ENCODE measurements at places on chromosomes 3 and 15.
A peak's percentile ranks its signal among the peaks of the same experiment; 100 is the strongest.

- DNase-seq: peak; percentile 40
Observed at GRCh38 chr3:25962255-25962654, 172.4 kb downstream of the OXSM start.

GRCh38 chr3:120775411-120775810 lies 32.9 kb downstream of the GTF2E1 start:
- no peak for DNase-seq

GRCh38 chr3:11037976-11038375 lies 45.4 kb downstream of the SLC6A1 start:
- DNase-seq: no peak

DNA sequence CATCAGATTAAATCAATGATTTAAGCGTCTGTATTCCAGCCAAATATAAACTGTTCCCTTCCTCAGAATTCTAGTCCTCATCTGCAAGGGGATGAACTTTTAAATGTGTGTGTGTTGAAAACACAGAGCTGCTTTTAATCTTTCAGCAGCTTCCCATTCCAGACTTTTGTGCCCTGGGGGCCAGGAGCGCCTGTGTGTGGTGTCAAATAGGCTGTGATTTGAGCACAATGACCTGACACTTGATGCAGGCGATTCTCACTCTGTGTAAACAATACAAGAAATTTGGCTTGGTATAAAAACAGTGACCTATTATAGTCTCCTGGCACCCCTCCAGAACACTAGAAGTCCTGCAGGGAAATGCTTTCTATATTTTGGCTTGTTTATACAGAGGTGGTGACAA lies 274.6 kb upstream of the ROPN1 start:
- DNase-seq: peak; percentile 56

DNA sequence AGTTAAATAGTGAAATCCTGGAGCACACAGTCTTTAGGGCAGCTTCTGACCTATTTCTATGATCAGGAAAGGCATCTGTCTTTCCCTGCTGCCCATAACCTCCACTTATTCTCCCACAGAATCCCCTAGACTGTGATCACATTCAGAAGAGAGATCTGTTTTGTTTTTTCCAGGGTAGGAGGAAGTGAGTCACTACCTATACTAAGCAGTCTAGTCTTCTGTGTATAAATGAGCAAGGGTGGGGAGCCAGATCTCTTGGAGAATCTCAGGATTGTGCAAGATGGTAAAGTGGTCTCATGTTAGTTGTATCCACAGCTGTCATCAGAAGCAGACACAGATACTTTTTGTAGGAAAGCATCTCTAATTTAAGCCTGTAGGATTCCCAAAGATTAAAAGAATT lies 11.8 kb upstream of the FBXO22 start:
- DNase-seq: peak; percentile 57

- DNase-seq: no peak
Observed at GRCh38 chr3:126527006-126527405, 3.1 kb downstream of the CHST13 start.

DNA sequence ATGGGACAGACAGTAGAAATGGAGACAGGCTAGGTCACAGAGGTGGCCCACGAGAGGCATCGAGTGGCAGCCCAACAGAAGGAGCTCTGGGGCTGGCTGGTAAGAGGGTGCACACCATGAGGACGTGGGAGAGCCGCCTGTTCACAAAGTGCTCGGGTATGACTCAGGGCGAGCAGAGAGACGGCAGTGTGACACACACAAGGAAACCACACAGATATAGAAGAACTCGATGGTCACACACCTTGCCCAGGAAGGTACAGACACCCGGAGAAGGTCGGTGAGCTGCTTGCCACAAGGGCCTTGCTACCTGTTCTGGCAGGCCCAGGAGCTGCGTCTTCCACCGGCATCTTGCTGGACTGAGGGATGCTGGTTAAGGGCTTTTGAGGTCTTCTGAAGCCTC lies 50.2 kb downstream of the CA12 start:
- no peak for DNase-seq

DNA sequence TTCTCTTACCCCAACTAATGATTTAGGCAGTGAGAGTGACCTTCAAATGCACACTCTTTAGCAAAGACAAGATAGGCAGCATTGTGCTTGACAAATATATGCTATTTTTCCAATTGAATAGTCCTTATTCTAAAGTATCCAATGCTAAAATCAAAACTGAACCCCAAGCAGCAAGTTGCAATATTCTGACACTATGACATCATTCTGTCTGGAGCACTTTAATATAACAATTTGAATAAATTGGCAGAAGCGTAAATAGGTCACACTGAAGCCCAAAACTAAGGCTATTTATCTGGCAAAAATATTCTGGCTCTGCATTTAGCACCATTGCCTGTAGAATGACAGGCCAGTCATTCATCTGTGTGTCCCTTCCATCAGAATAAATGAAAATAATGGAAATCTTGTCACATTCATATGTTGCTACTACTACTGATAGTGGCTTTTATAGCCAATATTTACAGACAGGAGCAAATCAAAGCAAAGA lies 2.9 kb downstream of the CBLB start:
- no peak for DNase-seq

DNA sequence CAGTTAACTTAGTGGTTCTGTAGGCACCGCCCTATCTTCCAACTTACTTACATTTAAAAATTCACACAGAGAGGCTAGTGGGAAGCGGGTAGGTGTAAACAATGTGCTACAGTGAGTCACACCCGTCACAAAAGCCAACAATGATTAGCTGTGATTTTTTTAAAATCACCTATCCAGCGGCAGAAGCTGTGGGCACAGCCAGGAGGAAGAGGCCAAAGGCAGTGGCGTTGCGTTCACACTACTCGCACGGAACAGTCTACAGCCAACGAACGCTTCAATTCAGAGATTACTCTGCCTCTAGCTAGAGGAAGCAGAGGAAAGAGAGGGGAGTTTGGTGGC lies 2.5 kb upstream of the NLGN1 start:
- DNase-seq: no peak

DNA sequence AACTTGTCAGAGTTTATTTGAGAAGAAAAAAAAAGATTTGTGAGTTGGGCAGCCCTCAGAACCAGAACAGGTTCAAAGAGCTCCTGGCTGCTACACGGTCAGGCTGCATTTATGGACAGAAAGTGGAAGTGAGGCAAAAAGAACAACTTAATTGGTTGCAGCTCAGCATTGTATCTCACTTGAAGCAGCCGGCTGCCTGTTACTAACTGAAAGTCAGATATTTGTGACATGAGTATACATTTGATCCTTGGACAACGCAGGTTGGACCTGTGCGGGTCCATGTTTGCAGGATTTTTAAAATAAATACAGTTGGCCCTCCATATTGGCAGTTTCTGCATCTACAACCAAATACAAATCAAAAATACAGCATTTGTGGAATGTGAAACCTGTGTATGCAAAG lies 7.5 kb upstream of the ALDH1L1 start:
- no peak for DNase-seq

GRCh38 chr15:30917013-30917412 lies 13.3 kb downstream of the FAN1 start:
- no peak for DNase-seq

DNA sequence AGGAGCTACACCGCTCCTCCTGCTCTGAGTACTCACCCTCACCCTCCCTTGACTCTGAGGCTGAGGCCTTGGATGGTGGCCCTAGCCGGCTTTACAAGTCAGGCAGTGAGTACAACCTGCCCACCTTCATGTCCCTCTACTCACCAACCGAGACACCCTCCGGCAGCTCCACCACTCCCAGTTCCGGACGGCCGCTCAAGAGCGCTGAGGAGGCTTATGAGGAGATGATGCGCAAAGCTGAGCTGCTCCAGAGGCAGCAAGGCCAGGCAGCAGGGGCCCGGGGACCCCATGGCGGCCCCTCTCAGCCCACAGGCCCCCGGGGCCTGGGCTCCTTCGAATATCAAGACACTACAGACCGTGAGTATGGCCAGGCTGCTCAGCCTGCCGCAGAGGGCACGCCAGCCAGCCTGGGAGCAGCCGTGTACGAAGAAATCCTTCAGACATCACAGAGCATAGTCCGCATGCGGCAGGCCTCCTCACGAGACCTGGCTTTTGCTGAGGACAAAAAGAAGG lies 21.2 kb upstream of the APEH start:
- no peak for DNase-seq

DNA sequence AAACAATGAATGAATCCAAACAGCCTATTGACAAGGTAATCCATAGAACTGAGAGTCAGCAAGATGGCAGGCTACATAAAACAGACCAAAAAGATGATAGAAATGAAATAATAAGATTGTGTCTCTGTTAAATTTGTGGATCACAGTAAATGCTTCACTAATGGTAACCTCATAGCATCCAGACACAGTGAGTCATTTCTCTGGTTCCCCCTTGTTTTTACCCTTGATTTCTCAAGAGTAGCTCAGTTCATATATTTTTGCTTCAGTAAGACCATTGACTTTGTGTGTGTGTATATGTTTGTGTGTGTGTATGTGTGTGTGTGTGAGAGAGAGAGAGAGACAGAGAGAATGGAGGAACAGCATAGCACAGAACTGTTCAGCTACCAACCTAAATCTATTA lies 546.9 kb downstream of the RBMS3 start:
- DNase-seq: no peak

GRCh38 chr15:66249605-66250174 lies 3.9 kb downstream of the MEGF11 start:
- no peak for DNase-seq

GRCh38 chr3:67691207-67691606 lies 36.8 kb upstream of the SUCLG2 start:
- no peak for DNase-seq

GRCh38 chr15:80182611-80183261 lies 29.9 kb downstream of the FAH start:
- DNase-seq: no peak

DNA sequence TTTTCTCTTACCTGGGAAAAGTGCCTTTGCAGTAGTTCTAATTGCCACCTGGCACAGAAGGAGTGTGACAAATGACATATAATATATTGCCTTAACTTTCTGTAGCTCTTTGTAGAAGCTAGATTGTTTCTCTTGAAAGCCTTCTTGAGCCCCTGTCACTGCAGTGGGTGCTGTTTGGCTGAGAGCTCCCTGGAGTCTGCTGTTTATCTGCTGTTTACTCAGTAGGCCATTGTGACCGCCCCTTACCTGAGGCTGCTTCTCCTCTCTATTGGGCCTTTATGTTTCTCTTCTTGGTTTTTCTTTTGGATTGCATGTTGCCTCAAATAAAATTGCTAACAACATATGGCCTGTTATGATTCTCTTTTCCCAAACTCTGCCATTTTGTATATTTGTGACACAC lies 16.7 kb downstream of the MAP2K5 start:
- DNase-seq: no peak

- DNase-seq: peak; percentile 93
Observed at GRCh38 chr3:171770689-171771620, 39.3 kb downstream of the PLD1 start.

- no peak for DNase-seq
Observed at GRCh38 chr3:194779729-194780224, 94.1 kb downstream of the FAM43A start.
